ENCODE measurements at places on chromosomes 2 and 18. TPM values are rescaled to one million over a fixed set of nuclear protein-coding genes. Genes with fewer than 3 reads are reported as not detected.

Gene CFC1
- not detected for polyA plus RNA-seq

Gene CCDC141
- polyA plus RNA-seq = 0.12 TPM

Gene TACR1
- 2.3 TPM for polyA plus RNA-seq

Gene NEURL3
- polyA plus RNA-seq = 5.9 TPM

Gene VSNL1
- polyA plus RNA-seq = 6.1 TPM

Gene IL36RN
- not detected for polyA plus RNA-seq

Gene RUFY4
- polyA plus RNA-seq = 0.24 TPM

Gene LCT
- not detected for polyA plus RNA-seq

DNA sequence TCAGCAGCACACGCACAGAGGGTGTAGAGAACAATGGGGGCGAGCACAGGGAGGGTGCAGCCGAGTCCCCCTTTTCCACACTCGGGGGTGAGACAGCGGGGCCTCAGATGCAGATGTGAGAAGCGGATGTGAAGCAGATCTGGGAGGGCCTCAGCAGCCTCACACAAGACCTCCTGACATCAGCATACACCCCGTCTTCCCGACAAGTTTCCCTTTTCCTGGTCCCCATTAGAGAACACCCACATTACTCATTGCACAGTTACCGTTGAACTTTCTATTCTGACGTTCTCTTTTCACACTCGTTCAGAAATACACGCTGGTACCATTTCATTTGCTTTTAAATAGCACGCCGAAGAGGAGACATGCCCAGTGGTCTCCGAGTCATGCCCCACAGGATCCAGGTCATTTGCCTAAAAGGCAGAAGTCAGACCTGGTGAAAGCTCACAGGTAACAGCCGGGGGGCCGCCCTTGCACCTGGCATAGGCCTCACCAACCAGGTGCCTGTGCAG, 129.5 kb upstream of the ID2 start:
- DNase-seq = no peak

- DNase-seq = no peak
Observed at GRCh38 chr2:216920143-216920876, 60.4 kb upstream of the TNP1 start.

DNA sequence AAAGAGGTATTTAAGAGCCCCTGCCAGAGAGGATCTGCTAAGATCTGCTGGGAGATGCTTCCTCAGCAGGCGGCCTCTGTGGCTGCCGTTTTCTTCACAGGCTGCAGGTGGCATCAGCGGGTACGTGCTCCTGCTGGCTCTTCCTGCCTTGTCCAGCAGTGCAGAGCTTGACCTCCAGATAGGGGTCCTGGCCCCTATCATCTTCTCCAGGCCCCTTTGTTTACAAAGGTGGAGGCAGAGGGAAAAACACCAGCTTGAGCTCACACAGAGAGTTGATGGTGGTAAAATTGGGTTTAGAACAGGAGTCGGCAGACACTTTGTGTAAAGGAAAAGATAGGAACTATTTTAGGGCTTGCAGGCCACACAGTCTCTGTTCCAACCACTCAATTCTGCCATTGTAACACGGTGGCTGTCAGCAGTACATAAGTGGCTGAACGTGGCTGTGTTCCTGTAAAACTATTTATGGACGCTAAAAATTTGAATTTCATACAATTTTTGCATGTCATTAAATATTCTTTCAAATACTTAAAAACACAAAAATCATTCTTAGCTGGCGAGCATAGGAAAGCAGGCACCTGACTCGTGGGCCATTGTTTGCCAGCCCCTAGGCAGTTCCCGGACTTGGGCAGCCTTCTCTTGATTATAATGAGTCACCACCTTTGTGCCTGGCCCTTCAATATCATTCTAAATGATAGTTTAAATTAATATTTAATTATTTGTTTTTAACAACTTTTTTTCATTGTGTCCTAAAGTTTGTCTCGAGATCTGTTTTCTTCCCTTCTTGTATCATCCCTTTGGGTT, 98.2 kb upstream of the B3GNT7 start:
- DNase-seq = no peak

DNA sequence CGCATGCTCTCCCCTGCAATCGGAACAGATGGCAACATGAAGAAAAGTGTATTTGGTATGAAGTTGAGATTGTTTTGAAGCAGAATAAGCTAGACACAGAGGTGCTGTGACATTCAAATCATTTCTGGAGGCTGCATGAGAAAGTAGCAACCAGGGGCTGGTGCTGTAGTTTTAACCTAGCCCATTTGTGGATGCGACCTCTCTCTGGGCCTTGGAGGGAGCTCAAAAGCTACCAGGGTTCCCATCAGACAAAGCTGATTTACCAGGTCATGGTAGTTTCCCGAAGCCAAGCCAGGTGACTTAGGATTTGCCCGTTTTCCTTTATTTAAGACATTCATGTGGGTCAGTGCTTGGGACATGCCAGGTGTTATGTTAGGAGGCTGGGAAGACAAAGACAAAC, 77.5 kb downstream of the CIB4 start:
- no peak for DNase-seq

DNA sequence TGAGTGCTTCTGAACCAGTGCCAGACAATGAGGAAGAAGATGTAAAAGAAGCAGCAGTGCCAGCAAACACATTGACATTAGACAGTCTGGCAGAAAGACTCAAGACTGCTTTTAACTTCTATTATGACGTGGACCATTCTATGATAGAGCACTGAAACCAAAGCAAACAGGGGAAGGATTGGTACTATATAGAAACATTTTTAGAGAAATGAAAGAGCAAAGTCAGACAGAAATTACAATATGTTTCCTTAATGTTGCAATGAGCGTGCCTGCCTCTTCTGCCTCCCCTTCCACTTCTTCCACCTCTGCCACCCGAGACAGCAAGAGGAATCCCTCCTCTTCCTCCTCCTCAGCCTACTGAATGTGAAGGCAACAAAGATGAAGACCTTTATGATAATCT, 39.7 kb downstream of the DHX57 start:
- no peak for DNase-seq

GRCh38 chr18:57574866-57575265, 11.6 kb downstream of the FECH start:
- no peak for DNase-seq

GRCh38 chr2:169528271-169528701, 18.8 kb downstream of the KLHL41 start:
- DNase-seq = peak; percentile 10

GRCh38 chr2:24385366-24385765, 25.0 kb upstream of the ITSN2 start:
- no peak for DNase-seq

DNA sequence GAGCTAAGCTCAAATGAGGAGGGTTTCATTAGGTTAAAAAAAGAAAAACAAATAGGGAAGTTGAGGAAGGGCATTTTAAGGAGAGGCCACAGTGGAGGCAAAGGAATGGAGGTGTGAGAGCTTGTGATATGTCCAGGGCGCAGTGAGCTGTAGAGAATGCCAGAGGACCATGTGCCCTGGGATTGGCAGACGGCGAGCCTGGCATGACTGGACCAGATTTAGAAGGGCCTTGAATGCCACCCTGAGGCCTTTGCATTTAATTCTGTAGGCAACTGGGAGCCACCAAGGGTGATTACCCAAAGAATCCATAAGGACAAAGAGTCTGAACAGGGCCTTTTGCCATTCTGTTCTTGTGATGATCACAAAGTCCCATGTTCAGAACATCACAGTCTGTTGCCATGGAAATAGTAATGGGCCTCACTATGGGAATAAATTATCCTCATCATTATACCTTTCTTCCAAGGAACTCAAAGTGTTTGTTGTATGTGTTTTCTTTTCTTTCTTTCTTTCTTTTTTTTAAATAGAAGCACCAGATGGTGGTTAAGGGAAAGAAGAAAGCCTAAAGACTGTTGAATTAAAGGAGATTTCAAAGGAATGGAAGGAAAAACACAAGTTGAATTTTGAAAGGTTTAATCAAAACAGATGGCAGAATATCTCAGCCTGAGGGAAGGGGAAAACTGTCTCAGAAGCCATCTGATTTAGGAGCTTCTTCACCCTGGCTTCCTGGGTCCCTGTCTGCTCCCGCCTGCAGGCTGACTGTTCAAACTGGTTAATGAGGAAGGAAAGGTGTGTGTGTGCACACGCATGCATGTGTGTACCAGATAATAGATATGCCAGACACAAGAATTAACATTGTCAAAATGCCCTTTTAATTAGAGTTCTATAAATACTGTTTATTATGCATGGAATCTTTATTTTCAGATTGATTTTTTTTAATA, 31.6 kb upstream of the NCOA1 start:
- DNase-seq = no peak

GRCh38 chr2:25257032-25257552, 84.6 kb downstream of the DNMT3A start:
- DNase-seq = no peak
